ENCODE measurements at places on chromosomes 2 and 18.

DNA sequence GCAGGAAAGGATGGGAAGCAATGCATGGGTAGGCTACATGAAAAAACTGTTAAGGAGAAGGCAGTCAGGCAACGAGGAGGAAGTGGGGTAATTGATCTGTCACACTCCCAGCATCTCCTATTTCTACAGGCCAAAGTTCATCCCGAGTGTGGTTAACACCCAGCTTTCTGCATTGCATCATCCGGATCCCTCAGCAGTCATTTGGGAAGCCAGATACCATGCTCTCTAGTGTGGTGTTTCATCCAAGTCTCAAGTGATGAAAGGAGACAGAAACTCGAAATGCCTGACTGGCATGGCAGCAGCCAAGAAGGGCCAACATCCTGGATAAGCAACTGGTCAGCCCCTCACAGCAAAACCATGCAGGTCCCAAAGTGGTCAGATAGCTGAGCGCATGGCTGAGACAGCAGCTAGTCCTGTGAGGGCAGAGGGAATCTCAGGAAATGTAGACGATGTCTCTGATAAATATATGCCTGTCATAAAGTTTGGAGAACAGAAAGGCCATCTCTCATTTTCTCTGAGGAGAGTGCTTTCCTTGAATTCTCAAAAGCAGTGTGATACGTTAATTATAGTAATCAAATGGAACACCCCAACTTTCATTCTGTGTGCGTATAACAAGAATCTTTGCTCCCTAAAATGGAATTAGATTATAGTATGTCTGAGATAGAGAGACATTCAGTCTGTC lies 24.8 kb upstream of the HNRNPA3 start:
- DNase-seq: peak; percentile 48

- DNase-seq: peak; percentile 94
These were observed 138.2 kb downstream of the VAPA start for GRCh38 chr18:10051877-10052631.

GRCh38 chr2:101736861-101737291 lies 39.4 kb downstream of the MAP4K4 start:
- peak; percentile 92 for DNase-seq

DNA sequence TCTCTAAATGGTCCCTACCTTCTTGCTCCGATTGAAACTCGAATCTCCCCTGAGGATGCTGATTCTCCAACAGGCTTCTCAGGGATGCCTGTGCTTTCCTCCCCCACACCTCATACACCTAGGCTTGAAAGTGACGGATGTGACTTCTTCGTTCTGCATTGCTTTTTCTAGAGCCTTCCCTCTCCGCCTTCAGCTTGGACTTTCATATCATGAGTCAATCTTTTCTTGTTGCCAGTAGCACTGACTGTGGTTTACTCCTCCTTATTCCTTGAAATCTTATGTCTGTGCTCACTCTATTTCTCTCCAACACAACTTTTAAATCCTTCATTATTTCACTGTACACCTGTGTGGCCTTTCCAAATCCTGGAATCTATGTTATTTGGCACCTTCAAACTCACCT lies 451.4 kb downstream of the TMX3 start:
- peak; percentile 67 for DNase-seq

- DNase-seq: no peak
These were observed 61.1 kb upstream of the ID2 start for GRCh38 chr2:8620611-8621382.

DNA sequence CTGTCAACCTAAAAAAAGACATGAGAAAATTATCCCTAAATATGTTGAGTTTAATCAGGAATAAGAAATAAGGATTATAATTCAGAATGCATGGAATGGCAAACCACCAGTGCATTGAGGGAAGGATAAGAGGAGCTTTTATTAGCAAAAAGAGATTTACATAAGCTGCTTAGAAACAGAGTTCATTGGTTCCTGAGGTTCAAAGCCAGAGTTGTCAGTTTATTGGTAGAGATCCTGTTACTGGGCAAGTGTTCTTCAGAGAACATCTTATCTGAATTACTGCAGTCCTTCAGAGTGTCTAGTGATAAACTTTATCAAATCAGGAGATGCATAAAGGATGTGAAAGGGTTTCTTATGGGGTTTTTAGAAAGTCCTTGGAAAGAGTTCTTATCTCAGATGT lies 76.0 kb upstream of the MEX3C start:
- no peak for DNase-seq

DNA sequence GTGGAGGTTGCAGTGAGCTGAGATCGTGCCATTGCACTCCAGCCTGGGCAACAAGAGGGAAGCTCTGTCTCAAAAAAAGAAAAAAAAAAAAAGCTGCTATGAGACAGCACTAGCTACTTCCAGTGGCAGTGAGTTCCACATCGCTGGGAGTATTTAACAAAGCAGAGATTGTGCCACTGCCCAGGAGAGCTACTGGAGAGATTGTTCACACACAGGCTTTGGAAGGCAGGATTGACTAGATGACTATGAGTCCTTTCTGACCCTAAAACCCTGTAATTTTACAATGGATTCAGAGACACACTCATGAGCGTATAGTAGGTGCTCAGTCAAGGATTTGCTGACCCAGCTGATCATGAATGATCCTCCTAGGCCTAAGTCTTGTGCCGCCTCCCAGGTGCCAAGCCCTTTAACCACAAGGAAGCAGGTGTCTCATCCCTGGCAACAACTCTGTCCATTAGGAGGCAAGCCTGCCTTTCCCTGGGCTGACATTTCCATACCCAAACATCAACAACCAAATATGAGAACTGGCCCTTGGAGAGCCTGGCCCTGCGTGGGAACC lies 45.0 kb upstream of the ODC1 start:
- no peak for DNase-seq

GRCh38 chr2:73081181-73081671 lies 9.7 kb upstream of the SFXN5 start:
- no peak for DNase-seq

DNA sequence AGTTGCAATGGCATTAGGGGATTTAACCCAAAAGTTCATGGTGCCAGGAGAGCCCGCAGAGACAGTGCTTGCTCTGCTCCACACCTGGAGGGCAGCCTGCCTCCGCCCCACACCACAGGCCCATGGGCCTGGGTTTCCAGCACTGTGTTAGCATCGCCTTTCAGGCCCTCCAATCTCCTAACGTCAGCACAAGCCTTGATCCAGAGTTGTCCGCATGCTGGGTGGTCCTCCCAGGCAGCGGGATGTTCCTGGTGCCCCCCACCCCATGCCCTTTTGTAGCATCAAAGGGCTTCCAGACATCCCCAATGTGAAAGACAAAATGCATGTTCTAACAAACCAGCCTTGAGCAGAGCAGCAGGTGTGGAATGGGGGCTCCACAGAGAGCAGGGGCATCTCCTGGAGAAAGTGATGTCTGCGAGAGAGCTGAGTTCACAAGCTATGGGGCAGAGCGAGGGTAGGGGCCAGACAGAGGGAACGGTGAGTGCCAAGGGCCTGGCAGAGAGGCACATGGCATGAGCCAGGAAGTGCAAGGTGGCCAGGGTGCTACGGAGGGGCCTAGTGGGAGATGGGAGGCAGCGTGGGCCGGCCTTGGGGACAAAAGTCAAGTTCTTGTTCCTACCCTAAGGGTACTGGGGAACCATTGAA lies 119.2 kb downstream of the CYP26B1 start:
- DNase-seq: no peak

GRCh38 chr18:68034296-68034695 lies 517.8 kb upstream of the DSEL start:
- DNase-seq: no peak

- DNase-seq: no peak
These were observed 108.9 kb upstream of the ITGA4 start for GRCh38 chr2:181348107-181348837.

DNA sequence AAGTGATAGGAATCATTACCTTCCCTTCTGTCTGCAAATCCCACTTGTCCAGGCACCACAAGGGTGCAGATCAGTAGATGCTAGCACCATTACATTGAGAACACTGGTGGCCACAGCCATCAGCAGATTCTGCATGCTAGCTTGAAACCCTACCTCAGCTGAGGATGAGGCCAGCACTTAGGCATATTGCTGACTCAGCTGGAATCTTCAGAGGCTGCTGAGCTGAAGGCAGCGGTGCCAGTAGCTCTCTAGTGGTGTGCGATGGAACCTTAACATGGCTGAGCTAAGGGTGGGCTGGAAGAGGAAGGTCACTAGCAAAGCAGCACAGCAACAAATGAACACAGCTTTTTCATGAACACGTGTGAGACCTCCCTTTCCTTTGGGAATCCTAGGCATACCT lies 19.0 kb upstream of the CPO start:
- no peak for DNase-seq

GRCh38 chr2:168090366-168091135 lies 156.8 kb downstream of the STK39 start:
- no peak for DNase-seq

- DNase-seq: peak; percentile 63
These were observed 32.1 kb upstream of the SP3 start for GRCh38 chr2:173997269-173997668.

GRCh38 chr2:186889101-186889879 lies 40.3 kb upstream of the ZSWIM2 start:
- no peak for DNase-seq

GRCh38 chr18:51461956-51462355 lies 264.5 kb upstream of the MEX3C start:
- no peak for DNase-seq

DNA sequence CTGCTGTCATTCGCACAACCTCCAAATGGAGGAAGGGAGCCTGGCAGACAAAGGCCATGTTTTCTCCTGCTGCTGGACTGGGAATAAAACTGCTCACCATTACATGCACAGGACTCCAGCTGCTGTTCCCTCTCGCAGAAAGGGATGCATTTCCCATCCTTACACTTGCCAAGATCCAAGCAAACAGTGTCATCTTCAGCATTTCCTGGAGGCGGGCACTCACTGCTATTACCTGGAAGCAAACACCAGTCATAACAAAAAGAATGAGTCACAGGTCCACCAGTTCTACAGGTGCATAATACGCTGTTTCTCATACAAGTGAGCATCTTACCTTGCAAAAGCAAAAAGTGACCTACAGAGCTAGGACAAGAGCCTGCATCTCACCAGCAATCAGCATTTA lies 22.7 kb downstream of the IAH1 start:
- no peak for DNase-seq

GRCh38 chr2:125085904-125086303 lies 1060.8 kb downstream of the CNTNAP5 start:
- no peak for DNase-seq

- no peak for DNase-seq
These were observed 12.8 kb upstream of the FAM136A start for GRCh38 chr2:70314640-70315039.

DNA sequence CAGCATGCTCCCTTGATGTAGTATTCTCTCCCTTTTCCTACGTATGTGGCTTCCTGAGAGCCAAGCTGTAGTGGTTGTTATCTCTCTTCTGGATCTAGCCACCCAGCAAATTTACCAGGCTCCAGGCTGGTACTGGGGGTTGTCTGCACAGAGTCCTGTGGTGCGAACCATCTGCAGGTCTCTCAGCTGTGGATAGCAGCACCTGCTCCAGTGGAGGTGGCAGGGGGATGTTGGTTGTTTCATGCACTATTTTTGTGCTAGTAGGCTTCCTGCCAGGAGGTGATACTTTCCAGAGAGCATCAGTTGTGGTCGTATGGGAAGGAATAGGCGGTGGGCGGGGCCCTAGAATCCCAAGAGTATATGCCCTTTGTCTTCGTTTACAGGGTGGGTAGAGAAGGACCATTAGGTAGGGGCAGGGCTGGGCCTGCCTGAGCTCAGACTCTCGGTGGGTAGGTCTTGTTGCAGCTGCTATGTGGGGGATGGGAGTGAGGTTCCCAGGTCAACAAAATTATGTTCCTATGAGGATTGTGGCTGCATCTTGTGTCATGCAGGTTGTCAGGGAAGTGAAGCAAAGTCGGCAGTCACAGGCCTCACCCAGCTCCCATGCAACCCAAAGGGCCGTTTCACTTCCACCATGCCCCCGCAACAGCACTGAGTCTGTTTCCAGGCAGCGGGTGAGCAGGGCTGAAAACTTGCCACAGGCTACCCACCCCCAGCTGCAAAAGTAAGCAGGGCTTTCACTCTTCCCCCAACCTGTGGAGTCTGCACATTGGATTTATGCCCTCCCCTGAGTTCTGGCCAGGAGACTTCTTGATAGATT lies 1139.5 kb downstream of the BCL11A start:
- DNase-seq: no peak

GRCh38 chr2:224556381-224556780 lies 28.8 kb downstream of the CUL3 start:
- no peak for DNase-seq

DNA sequence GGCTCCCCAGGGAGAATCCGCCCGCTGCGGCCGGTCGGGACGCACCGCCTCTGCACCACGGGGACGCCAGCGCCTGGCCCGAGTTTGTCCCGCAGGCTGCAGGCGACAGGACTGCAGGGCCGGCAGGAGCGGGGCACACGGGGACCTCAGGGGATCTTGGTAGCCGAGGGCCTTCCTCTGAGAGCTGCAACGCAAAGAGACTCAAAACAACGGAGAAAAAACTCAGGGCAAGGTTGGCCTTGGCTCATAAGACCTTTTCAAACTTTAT lies 79.7 kb downstream of the ARHGEF4 start:
- no peak for DNase-seq

- DNase-seq: peak; percentile 34
These were observed 58.8 kb upstream of the SIX2 start for GRCh38 chr2:45067859-45068570.

- DNase-seq: no peak
These were observed 105.4 kb downstream of the KCNH7 start for GRCh38 chr2:162732946-162733698.

DNA sequence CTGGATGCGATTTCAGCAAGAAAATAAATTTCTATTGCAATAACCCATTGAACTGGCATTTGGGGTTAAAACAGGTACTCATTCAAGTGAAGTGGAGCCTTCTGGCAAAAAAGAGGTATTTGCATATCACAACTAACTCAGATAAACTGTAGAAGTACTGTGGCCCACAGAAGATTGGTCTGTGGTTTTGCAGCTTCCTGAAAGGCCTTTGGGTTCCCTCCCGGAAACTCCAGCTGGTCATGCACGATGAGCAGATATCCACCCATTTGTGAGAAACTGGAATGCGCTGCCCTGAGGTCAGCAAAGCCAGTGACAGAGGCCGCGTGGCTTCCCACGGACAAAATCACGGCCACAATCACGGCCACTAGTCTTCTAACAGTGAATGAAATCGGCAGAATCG lies 106.3 kb downstream of the EPHA4 start:
- peak; percentile 33 for DNase-seq

DNA sequence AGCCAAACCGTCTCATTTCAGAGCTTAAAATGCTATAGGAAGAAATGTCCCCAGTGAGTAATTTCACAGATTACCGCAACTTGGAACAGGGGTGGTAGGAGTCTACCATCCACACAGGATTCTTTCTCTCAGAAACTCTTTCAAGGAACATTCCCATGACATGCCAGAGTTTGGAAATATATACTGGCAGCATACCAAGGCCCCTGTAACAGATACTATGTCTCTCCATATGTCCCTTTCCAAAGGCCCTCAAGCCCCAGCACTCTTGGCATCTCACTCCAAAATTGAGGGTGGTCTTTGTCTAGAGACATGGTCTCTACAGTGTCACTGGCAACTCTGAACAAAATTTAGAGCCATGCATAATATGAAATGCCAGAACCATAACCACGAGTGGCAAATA lies 11.0 kb downstream of the FIGLA start:
- DNase-seq: no peak

Measured in iris pigment epithelial cell (primary cell).